Cortex of kidney (tissue), 1 donor: ENCODE measurements at places on chromosomes 2 and 18.

DNA sequence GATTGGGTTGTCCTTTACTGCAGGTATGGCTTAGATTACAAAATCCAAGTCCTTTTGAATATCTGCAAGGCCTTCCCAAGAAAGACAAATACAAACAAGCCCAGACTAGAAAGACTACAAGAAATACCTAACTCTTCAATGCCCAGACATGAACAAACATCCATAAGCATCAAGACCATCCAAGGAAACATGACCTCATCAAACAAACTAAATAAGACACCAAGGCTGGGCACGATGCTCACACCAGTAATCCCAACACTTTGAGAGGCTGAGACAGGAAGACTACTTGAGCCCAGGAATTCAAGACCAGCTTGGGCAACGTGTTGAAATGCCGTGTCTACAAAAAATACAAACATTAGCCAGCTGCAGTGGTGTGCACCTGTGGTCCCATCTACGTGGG lies 31.7 kb downstream of the MAP4K3 start:
- no peak for DNase-seq

- DNase-seq = no peak
Measured at GRCh38 chr18:32922951-32923430, 150.2 kb upstream of the KLHL14 start.

DNA sequence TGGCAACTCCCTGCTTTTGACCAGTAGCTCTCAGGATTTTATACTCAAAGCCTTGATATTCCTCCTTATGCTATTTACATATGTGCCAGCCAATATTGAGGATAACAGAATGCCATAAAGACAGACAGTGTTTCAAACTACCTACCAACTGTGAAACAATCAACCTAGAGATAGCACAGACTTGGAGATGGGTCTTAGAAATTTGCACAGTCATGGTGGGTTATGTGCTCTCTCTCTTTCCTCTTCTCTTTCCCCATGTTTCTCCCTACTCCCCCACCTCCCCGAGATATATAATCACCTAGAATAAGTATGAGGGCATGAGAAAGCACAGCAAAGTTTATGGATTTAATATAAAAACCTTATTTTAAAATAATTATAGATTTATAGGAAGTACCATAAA lies 24.2 kb upstream of the SUCLG1 start:
- DNase-seq = no peak

GRCh38 chr2:237221443-237221842 lies 135.8 kb downstream of the COPS8 start:
- DNase-seq = no peak

DNA sequence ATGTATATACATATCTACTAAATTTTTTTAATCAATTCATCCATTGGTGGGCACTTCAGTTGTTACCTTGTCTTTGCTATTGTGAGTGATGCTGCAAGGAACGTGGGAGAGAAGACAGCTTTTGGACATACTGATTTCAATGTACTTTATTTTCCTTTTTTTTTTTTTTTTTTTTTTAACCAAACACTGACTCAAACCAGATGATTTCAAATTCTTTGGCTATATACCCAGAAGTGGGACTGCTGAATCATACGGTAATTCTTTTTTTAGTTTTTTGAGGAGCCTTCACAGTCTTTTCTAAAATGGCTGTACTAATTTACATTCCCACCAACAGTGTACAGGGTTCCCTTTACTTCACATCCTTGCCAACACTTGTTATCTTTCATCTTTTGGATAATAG lies 204.7 kb downstream of the INSIG2 start:
- no peak for DNase-seq

- DNase-seq = no peak
Measured at GRCh38 chr2:174052584-174052976, 87.4 kb upstream of the SP3 start.

DNA sequence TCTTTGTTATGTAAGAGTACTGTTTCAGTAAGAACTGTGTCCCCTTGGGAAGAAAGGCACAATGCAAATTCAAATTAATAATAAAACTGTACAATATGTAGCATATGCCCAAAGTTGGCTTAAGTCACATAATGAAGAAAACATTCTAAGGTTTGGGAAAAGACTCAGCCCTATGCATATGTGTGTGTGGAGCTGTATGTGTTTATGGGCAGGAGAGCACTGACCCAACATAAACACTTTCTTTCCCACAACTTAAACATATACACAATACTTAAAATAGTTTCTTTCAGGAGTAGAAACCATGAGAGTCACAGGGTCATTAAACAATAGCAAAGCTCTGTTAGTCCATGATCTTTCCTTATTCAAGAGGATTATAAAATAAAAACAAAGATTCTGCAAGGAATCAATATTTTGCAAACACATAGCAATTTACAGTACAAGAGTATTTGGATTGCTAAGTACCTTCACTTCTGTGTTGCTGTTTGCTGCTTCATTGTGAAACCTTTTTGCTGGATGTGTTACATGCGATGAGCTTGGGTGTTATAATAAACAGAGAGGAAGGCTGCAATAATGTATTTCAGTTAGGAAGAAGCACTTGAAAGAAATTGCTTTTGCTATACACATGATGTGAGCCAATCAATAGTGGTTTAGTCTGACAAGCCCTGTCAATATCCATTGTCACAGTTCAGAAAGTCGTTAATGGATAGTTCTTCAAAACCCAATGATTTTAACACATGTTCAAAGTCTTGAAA lies 347.3 kb downstream of the ARHGAP15 start:
- no peak for DNase-seq

DNA sequence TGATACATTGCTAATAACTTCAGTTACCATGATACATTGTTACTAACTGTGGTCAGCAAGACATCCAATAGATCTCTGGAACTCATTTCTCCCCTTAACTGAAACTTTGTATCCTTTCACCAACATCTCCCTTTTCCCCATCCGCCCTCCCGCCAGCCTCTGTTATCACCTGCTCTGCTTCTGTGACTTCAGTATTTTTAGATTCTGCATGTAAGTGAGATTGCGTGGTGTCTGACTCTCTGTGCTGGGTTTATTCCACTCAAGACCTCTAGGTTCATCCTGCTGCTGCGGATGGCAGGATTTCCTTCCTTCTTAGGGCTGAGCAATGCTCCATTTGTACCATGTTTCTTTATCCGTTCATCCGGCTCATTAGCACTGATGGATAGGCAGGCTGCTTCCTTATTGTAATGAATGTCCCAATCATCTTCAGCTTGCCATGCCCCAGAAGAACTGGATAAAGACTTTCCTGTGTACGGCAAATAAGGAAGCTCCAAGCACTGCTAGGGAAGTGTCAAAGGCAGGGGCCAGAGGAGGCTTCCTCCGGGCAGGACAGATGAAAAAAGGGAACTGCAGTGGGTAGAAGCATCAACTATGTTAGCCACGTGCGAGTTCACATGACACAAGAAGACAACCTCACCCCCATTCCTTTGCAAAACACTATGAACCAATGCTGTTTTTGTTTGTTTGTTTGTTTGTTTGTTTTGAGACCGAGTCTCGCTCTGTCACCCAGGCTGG lies 113.4 kb downstream of the EIPR1 start:
- DNase-seq = no peak

- DNase-seq = no peak
Measured at GRCh38 chr18:4040391-4041092, 414.6 kb downstream of the DLGAP1 start.

DNA sequence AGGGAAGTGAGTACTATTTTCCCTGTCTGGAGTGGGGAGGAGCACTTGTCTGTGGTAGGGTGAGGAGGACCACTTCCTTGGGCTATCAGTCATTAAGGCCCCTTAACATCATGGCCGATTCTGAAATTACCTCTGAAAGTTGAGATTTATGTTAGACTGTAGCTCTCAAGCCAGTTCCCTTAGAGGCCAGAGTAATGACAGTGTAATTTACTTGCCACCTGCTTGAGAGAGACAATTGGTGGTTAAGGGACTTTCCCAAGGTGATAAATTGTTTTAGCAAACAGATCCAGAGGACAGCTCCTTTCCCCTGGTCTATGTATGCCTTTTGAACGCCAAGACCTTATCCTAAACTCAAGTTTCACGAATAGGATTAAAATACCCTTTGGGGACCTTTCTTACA lies 56.1 kb downstream of the NEDD4L start:
- DNase-seq = no peak

- DNase-seq = no peak
Measured at GRCh38 chr2:23901966-23902846, 24.7 kb downstream of the ATAD2B start.

- DNase-seq = no peak
Measured at GRCh38 chr18:2572171-2572569, 813 bp downstream of the NDC80 start.

DNA sequence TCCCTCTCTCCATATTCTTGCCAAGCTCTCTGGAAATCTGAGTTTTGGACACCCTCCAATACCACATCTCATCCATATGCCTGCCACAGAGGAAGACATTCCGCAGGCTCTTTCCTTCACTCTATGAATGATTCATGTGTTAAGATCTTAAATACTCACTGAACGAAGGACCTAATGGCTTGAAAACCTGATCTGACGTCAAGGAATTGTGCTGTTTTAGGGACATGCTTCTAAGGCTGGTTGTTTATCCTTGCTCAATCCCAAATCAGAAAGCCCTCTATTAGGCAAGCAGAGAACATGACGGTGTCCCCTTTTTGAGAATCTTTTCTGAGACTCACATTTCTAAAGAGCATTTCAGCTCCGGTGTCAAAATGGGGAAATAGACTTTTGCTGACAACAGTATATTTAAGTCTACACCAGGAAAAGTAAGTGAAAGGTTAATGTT lies 83.7 kb upstream of the GALNT5 start:
- no peak for DNase-seq

- DNase-seq = no peak
Measured at GRCh38 chr2:219718066-219718465, 90.6 kb downstream of the SLC4A3 start.

- DNase-seq = no peak
Measured at GRCh38 chr2:213491376-213491775, 207.1 kb downstream of the SPAG16 start.

DNA sequence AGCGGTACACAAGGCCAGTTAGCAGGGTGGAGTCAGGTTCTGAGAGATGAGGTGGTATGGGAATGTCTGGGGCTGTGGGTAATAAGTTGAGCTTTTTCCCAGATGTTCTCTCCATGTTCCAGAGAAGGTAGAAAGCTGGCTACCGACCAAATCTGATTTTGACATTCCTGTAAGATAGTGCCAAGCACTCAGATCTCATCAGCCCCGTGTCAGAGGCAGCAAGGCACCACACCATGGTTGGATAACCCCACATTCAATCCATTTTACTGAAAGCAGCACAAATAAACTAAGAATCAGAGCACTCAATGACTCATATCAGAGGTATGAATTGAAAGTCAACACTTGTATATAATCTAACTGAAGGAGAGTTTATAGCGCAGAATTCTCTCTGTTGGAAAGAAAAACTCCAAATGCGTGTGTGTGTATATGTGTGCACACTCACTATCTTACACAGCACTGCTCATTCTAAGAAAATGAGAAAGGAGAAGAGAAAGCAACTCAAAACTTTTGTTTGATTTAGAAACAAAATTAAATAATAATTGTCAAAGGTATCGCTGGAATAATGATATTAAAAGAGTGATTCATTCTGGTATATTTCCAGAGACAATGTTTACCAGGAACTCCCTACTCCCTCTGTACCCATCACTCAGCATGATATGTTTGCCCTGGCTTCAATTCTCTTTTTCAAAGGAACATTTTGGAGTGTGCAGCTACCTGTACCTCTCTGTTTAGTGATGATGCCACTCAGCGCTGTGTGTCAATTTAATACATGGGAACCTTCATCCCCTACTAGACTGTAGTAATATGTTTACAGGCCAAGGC lies 375.1 kb upstream of the ID2 start:
- DNase-seq = no peak

GRCh38 chr18:45221363-45221762 lies 393.9 kb upstream of the SLC14A2 start:
- DNase-seq = no peak

- DNase-seq = no peak
Measured at GRCh38 chr2:223949241-223949840, 4.2 kb upstream of the WDFY1 start.

- no peak for DNase-seq
Measured at GRCh38 chr18:10353791-10354190, 100.6 kb upstream of the APCDD1 start.

DNA sequence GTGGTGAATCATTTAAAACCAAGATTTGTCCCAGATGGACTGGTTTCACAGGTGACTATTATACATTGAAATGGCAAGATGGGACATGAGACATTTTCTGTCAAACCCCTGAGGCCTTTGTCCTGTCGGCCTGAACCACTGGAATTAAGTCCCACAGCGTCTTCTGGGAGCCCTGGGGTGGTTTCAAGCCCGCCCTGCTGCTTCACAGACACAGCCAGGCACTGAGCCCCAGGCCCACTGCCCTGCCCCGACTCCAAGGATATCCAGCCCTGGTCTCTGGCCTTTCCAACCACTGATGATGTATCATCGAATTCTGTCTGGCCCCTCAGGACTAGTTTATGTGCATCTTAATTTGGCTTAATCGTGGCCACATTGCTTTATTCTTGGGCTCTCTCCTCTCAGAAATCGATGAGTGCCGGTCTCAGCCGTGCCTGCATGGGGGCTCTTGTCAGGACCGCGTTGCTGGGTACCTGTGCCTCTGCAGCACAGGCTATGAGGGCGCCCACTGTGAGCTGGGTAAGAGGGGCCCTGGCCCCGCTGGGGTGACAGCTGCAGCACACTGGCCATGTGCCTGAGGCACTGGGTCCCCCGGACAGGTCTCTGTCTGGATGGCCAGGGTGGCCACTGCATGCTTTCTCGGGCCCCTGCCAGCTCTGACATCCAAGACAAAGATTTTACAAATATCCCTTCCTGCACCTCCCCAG lies 39.5 kb downstream of the MTERF4 start:
- no peak for DNase-seq

- no peak for DNase-seq
Measured at GRCh38 chr2:160015746-160016145, 46.7 kb downstream of the PLA2R1 start.

DNA sequence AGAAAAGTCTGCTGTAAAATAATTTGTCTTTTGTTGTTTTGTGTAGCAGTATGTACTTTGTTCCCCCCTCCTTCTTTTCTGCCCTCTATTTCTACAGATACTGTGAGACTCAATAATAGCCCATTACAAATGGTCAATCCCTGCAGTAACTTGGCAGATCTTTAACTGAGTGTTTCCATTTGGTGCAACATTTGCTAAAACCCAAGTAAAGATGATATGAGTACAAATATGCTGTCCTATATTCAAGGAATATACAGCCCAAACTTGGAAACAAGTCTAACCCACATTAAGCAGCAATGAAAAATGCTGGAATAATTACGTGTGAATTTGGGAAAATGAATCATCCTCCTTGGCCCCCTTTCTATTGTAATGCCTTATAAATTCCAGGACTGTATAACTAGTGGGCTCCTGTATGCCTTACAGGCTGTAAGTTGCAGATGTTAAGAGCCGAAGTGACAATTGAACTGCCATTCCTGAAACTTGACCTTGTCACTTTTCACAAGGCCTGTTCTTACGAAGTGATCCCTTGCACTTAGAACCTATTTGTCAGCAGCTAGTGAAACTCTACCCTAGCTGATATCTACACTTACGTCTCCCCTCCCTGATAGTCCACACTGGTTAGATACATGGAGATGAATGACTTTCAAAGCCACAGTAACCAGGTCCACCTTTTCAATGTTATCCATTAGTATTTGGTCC lies 104.9 kb downstream of the IRS1 start:
- no peak for DNase-seq

- no peak for DNase-seq
Measured at GRCh38 chr2:28652217-28652616, 99.4 kb upstream of the PPP1CB start.
